A549 treated with CpdA at 1 μM for 4 hours (cell line): ENCODE measurements at places on chromosomes 7 and 10. TPM values are rescaled to one million over a fixed set of nuclear protein-coding genes. Genes with fewer than 3 reads are reported as not detected.

Gene CTTNBP2
- total RNA-seq, result 0.16 to 0.58 TPM (median 0.39 TPM) in 5 replicates

Gene ACHE
- 1.1 to 2.2 TPM (median 2.0 TPM) in 5 replicates for total RNA-seq

Gene EPHA1
- not detected in 5 replicates for total RNA-seq

Gene PDLIM1
- 143 to 157 TPM (median 154 TPM) in 5 replicates for total RNA-seq
